IPS DF 6.9 (cell line): ENCODE measurements at places on chromosomes 1 and 21.
A peak's percentile ranks its signal among the peaks of the same experiment; 100 is the strongest.

DNA sequence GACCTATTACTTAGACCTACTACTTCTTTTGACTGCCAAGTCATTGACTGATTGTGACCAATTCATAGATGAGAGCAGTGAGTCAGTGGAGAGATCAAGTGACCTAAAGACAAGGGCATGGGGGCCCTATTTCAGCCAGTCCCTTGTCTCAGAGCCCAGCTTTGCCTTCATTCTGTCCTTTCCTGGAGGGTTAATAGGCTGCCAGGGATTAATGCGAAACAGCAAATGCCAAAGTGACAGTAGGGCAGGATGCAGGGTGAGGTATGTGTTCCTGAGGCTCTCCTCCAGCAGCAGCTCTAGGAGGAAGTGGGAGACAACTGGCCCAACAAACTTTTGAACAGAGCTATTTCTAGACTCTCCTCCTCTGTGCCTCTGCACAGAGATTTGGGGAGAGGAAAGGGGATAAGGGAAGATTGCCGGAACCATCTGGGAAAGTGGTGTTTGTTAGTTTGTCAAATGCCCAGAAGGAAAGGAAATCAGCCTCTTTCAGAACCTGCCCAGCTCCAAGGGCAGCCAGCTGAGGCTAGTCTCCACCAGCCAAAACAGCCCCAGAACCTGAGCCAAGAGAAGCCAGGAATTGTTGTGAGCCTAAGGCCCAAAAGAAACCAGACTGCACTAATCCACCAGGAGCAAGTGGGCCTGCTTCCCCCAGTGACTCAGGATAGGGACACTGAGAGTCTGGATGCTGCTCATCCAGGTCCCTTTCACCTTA is 4.9 kb upstream of the S100A3 start:
- DNase-seq: no peak

DNA sequence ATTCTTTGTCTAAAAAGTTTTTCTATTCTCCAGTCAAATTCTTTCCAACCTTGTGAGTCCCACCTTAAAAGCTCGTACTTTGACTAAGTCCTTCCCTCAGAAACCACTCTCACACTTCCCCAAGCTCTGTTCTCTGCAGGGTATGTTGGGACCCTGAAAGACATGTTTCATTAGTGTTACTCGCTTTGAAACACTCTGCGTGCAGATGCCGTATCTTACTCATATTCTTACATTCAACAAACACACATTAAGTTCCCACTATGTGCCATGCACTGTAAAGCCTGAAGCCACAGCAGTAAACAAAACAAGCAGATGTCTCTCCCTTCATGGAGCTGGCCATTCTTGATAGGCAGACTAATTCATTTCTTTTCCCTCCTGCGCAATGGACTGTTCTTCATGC is 229.7 kb downstream of the RERE start:
- no peak for DNase-seq

DNA sequence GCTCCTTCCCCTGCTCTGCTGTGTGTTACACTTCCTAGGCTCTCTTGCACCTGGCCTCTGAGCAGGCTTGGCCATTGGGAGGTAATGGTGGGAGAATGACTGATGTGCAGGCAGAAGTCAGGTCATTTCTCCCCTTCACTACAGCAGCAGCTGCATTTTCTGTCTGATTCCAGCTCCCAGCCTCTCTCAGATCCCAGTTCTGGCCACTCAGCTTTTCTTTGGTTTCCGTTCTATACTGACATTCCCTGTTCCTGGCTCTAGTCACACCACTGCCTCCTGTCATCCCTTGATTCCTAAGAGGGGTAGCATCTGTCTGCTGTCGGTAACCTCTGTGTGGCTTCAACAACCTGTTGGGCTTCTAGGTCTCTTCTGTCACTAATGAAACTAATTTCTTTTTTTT is 127.7 kb upstream of the HOOK1 start:
- DNase-seq: no peak

GRCh38 chr1:222739929-222740328 is 2.9 kb downstream of the FAM177B start:
- DNase-seq: no peak

DNA sequence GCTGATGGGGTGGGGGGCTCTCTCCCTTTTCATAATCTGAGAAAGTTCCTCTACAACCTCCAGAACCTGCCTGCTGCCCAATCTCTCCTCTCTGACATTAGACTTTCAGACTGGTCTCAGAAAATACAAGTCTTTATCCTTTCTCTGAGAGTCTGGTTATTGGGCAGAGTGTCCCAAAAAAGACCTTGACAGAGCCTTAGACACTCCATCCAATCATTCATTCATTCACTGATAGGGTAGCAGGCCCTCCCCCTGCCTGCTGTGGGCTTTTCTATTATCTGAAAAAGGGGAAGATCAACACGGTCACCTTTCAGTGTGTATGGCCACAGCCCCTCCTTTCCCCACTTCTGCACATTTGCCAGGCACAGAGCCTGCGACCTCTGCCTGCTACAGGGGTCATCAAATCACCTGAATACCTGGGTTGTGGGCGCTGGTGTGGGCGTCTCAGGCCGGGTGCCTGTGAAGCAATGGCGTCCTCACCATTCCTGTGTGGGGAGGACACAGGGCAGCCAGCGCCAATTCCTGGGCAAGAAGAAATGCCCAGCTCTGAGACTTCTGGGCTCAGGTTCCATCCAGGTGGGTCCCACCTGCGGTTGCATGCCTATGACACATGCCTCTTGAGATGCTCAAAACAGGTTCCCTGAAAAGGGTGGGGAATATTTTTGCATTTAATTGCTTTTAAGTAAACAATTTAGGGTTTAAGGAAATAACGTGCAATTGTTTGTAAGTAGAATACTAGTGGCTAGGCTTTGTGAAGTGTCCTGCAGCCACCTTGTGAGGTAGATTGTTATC is 52.8 kb downstream of the ELK4 start:
- no peak for DNase-seq

DNA sequence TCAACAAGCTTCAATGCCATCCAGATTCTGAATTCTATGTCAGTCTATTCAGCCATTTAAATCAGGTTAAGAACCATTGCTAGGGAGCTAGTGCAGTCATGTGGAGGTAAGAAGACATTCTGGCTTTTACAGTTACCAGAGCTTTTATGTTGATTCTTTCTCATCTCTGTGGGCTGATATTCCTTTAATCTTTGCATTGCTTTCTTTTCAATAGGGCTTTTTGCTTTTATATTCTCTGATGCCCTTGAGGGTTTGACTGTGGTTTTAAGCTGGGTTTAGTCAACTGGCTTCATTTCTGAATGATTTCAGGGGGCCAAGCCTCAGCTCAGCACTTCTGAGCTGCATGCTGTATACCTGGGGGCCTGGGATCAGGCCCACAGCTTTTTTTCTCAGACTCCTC is 51.0 kb upstream of the GORAB start:
- no peak for DNase-seq

- no peak for DNase-seq
Measured at GRCh38 chr1:33010932-33011731, 25.6 kb downstream of the AK2 start.

DNA sequence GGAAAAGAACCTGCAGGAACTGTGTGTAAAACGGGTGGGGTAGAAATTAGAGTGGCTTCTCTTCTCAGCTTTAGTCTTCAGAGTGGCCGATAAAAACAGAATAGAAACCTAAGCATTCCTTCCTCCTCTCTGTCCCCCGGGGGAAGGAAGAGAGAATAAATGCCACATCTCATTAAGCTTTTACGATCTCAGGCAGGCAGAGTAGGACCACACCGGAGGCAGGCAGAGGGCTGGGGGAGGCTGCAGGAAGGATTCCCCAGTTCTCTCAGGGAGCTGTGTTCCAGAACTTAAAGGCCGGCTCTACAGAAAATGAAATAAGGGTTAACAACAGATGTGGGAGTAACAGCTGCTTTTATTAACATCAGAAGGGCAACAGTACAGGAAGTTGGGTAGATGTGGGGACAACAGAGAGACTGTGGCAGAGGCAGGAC is 24.5 kb upstream of the MEF2D start:
- no peak for DNase-seq

GRCh38 chr1:26477446-26478152 is 5.4 kb downstream of the HMGN2 start:
- no peak for DNase-seq

- peak; percentile 71 for DNase-seq
Measured at GRCh38 chr1:175824079-175824478, 80.7 kb upstream of the TNR start.

- DNase-seq: no peak
Measured at GRCh38 chr1:225812488-225813213, 2.7 kb downstream of the EPHX1 start.

DNA sequence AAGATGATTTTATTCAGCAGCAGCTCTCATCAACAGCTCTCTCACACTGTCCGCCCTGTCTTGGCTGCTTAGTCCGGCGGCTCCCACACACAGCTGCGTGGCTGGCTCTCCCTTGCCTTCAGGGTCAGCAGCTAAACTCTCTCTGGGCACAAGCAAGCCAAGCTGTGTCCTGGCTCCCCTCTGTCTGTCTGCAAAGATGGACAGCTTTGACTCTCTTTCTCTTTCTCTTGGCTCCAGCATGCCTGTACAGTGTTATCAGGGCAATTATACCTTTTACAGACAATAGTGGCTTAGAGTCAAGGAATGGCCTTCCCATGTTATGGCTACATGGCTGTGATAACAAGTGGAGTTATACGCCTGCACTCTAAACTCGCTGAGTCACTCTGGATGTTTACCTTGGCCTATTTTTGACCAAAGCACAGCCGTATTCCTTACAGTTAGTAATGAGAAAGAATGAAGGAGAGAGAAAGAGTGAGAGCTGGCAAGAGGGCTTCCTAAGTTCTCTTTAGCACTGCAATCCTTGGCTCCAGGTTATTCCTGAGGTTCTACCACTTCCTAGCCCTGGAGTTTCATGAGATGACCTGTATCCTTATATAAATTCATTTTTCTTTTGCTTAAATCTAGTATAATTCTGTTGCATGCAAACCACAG is 59.9 kb upstream of the ZSWIM5 start:
- no peak for DNase-seq

- no peak for DNase-seq
Measured at GRCh38 chr1:61572046-61572445, 152.9 kb downstream of the TM2D1 start.

DNA sequence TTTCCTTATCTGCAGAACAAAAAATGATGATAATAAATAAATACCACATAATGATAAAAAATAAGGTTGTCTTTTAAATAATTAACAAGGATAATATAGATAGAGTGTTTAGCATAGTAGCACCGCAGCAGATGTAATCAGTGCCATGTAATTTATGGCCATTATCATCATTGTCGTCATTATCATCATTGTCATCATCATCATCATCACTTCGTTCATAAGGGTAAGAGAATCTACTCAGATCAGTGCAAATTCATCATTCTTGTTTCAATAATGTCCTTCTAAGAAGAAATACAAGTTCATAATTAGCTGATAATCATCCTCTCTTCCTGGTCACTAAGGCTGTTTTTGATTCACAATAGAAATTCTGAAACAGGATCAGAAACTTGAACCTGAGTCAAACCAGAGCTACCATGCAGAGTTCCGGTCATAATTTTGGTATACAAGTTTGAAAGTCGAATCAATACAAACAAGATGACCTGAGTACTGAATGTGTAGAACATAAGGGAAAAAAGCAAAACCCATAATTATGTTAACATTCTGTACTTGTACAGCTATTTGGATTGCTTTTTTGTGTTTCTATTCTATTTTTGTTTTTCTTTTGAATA is 172.0 kb downstream of the LRRC40 start:
- DNase-seq: no peak

DNA sequence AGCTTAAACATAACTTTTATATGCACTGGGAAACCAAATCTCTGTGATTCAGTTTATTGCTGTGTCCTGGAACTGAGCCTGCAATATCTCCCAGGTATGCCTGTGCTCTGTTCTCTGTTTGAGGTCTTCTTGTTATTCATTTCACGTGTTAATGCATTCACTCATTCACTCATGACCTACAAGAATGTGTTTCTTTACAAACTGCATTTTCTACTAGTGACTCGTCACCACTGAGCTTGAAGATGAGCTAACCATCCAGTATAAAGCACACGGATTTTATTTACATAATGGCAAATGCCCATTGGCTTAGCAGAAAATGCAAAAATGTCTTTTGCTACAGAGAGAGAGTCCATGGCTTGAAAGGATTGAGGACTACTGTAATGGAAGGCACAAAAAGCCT is 75.0 kb upstream of the DUSP10 start:
- DNase-seq: no peak

- DNase-seq: peak; percentile 7
Measured at GRCh38 chr21:25960402-25960801, 210.2 kb downstream of the APP start.

DNA sequence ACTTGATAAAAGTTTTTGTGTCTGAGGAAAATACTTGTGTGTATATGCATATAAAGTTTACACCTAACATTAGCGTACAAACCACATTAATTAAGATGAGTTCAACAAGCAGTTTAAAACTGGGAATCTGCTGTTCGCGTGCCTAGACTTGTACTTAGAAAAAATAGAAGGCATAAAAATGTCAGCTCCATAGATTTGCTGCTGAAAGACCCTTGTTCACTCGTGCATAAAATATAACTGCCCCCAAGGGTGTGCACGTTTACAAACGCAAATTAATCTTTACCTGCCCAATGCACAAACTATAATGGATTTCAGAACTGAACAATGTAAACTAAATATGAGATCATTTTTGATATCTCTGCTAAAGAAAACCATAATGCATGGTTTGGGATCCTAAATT is 392.3 kb upstream of the ADGRL2 start:
- no peak for DNase-seq

GRCh38 chr1:175536369-175536768 is 207.0 kb downstream of the TNR start:
- DNase-seq: no peak

GRCh38 chr1:188017921-188018320 is 1189.2 kb downstream of the PLA2G4A start:
- no peak for DNase-seq

- no peak for DNase-seq
Measured at GRCh38 chr21:17828223-17828622, 9.1 kb upstream of the C21orf91 start.

- DNase-seq: no peak
Measured at GRCh38 chr1:228226141-228226874, 18.5 kb downstream of the OBSCN start.

- no peak for DNase-seq
Measured at GRCh38 chr1:244393604-244394176, 58.0 kb downstream of the ADSS2 start.

- DNase-seq: peak; percentile 57
Measured at GRCh38 chr21:18951271-18952038, 547.9 kb upstream of the TMPRSS15 start.

DNA sequence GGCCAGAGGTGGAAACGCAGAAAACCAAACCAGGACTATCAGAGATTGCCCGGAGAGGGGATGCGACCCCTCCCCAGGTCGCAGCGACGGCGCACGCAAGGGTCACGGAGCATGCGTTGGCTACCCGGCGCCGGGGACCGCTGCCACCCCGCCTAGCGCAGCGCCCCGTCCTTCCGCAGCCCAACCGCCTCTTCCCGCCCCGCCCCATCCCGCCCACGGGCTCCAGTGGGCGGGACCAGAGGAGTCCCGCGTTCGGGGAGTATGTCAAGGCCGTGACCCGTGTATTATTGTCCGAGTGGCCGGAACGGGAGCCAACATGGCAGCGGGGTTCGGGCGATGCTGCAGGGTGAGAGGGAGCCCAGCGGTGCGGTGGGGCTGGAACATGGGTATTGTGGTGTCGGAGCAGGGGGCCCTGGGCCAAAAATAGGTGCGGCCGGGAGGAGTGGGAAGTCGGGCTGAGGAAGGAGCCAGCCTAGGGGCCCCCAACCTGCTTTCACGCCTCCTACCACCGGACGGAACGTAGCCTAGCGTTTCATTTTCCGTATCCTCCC is at the start of gene ACADM:
TSS of gene ACADM (plus strand) at position 238 of the 551 bp plus-strand sequence. CDS start at position 317, 79 bp downstream.
- peak; percentile 39 for DNase-seq

- DNase-seq: no peak
Measured at GRCh38 chr1:156880473-156880872, 13.0 kb upstream of the PEAR1 start.
